ENCODE measurements at places on chromosomes 11 and 22.

DNA sequence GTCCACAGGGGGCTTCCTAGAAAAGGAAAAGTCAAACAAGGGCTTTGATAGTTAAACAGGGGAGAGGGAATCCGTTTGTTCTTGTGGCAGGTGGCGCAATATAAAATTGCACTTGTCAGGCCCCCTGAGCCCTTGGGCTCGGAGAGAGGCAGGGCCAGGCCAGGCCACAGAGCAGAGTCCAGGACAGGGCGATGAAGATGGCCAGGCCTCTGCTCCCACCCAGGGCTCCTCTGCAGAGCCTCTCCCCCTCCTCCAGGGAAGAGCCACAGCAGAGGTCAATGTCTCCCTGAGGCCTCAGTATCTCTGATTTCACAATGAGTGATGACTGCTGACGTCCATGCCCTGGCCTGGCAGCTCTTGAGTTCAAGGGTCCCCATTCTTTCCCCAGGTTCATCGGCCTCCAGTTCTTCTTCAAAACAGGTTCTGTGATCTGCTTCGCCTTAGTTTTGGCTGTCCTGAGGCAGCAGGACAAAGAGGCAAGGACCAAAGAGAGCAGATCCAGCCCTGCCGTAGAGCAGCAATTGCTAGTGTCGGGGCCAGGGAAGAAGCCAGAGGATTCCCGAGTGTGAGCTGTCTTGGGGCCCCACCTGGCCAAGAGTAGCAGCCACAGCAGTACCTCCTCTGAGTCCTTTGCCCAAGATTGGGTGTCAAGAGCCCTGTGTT is 36.4 kb upstream of the TPBGL start:
- no peak for DNase-seq

DNA sequence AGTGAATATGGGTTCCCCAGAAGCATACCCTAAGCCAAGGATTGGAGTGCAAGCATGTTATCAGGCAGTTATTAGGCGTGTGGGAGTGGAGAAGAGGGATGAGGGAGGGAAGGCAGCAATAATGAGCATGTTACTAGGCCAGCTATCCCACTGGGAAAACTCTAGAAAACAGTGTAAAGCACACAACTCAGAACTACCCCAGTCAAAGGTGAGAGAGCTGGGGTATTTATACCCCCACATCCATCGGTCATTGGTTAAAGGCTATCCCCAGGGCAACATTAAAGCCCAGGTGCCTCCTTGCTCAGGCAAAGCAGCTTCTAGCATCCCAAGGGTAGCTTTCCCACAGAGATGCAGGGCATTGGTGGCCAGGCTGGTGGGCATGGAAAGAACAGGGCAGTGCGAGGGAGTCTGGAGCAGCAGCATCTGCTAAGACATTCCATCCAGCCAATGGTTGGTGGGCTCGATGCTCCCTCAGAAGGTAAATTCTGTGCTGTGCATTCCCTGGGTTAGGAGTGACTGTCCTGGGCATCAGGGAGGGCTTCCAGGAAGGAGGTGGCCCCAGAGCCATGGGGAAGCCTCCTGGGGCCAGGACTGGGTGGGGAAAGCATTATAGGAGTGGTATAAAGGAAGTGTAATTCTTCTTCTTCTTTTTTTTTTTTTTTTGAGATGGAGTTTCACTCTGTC is 21.1 kb upstream of the LRRC10B start:
- no peak for DNase-seq

DNA sequence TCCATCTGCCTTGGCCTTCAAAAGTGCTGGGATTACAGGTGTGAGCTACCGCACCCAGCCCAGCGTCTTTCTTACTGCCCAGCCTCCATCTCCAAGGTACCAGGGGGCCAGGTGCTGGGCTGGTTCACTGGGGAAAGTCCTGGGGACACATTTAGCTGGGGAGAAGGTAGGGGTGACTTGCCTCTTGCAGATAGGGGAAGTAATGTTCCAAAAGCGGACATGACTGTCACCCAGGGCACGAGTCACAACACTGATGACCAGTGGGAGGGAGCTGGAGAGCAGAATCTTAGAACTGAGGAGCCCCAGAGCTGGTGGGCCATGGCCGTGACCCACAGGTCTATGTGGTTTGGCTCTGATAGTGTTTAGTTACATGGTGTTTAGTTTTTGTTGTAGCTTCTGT is 2.4 kb upstream of the SLC15A3 start:
- no peak for DNase-seq

GRCh38 chr11:30445056-30445455 is 122.2 kb downstream of the ARL14EP start:
- DNase-seq: no peak

DNA sequence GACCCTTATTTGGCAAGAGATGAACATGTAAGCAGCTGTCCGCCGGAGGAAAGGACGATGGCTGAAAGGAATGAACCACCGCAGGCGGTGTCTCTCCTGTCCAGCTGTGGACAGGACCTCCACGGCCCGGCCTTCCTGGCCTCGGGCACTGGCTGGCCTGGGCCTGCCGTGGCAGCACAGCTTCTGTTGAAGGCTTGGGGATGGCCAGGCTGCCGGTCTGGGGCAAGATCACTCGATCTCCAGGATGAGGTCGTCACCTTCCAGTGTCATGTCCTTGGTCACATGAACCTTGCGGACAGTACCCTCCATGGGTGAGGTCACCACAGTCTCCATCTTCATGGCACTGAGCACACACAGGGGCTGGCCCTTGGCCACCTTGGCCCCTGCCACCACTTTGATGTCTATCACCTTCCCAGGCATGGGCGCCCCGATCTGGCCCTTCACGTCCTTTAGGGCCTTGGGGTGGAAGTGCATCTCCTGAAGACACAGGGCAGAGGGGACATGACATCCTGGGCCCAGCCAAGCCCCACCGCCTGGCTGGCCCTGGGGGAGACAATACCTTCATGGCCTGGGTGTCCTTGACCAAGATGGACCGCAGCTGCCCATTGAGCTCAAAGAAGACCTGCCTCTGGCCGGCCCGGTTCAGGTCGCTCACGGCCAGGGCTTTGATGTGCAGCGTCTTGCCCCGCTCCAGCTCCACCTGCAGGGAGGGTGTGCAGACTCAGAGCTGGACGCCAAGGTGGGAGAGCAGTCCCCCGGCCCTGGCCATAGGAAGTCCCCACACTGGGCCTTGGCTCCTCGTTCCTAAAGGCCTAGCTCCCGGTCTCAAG is 5.6 kb downstream of the RCE1 start:
- no peak for DNase-seq

All from cortex of kidney (tissue), 1 donor.